ENCODE measurements at places on chromosomes 7 and 10.

GRCh38 chr7:98852826-98853225 is 17.0 kb downstream of the TMEM130 start:
- no peak for DNase-seq

DNA sequence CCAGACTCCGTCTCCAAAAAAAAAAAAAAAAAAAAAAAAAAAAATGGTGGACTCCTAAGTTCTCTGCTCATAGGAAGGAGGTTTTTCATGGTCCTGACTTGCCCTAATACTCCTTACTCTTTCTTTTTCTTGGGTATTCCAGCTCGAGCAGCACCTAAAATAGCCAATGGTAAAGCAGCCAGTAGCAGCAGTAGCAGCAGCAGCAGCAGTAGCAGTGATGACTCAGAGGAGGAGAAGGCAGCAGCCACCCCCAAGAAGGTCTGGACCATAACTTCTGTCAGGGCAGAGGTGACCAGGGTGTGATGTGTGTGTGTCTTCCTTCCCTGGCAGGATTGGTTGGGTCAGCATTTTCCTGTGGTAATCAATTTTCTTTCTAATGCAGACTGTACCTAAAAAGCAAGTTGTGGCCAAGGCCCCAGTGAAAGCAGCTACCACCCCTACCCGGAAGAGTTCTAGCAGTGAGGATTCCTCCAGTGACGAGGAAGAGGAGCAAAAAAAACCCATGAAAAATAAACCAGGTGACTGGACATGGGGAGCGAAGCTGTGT is 6.9 kb downstream of the NOLC1 start:
- DNase-seq, result no peak

- no peak for DNase-seq
Observed at GRCh38 chr7:151592868-151593486, 73.3 kb upstream of the RHEB start.

DNA sequence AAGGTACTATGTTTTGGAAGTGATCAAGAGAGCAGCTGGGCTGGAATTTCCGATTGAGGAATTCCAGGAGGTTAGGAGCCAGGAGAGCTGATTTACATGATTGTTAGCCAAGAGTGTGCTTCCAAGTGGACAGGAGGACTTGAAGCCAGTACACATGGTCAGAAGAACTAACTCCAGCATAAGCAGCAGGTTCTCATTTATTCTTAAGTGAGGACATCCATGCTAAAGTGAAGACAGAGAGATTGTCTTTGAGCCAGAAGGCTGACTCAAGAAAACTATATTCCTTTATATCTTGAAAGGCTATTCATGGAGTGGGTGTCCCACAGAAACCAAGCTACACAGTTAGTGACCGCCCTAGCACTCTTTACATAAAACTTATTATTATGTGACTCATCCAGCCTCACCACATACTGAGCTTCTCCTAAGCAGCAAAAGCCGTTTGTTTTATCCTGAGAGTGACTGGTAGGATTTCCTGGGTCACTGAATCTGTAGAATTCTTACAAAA is 56.7 kb upstream of the SEMA3A start:
- DNase-seq, result no peak

DNA sequence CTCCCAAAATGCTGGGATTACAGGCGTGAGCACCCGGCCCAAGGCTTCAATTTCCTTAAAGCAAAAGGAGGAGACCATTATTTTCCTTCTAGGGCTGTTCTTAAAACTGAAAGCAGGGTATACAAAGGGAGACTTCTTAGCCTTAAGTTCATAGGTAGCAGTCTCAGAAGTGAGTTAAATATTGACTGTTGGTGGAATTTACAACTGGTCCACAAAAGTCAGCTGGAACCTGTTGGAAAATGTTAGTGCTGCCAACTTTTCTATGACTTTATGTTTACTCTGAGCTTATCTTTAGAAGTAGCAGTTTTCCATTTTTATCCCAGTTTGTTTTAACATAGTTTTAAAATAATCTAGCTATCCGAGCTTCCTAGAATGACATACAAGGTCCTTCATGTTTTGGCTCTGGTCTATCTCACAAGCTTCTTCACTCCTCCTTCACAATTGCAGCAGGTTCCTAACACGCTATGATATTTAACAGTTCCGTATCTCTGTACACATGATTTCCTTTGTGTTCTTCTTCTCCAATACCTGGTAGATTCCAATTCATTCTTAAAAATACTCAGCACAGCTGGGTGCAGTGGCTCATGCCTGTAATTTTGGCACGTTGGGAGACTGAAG is 3.3 kb downstream of the SLC26A3 start:
- DNase-seq, result no peak

DNA sequence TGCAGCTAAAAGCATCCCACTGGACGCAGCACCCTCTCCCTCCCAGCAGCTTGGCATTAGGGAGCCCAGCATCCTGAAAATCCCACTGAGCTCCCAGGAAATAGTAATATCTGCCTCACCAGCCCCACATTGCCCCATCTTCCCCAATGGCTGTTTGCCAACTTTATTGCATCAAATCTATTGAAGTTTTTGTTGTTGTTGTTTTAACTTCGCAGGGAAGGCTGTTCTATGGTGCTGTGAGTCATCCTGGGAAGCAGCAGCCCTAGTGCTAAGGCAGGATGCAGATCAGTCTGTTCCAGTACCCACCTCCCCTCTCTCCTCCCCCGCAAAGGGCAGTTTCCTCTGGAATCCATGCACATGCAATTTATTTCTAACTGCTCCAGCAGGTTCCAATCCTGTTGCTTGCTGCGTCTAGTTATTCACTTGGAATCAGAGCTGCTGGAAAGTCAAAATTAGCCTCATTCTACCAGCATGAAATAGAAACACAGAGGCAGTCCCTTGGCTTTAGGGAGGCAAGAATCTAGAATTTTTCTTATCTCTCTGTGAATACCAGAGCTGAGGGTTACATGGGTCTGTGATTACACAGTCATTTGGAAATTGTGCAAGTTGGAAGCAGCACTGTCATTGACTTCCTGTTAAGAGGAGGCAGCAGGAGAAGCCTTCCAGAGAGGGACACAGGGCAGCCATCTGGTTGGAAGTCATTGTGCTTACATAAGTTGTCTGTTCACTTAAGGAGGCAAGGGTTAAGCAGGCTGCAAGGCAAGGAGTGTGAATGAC is 115.9 kb upstream of the CACUL1 start:
- DNase-seq, result no peak

DNA sequence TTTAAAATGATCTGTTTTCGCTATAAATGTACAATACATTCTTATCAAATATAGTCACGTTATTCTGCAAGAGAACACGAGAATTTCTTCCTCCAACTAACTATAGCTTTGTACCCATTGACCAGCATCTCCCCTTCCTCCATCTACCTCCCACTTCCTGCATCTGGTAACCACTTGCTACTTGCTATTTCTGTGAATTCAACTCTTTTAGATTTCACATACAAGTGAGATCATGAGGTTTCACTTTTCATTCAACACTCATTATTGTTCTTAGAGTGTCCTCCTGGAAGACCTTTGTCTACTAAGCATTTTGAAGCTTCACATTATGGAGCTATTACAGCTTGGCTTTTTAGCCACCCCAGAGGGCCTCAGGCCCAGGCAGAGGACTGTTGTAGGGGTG is 741.3 kb upstream of the FZD8 start:
- no peak for DNase-seq

All from Right ventricle myocardium inferior (tissue), 1 donor.